ENCODE measurements at places on chromosomes 7 and 10. TPM values are rescaled to one million over a fixed set of nuclear protein-coding genes. Genes with fewer than 3 reads are reported as not detected.

- no peaks in the 10 kb centered on the region for H3K36me3 ChIP-seq
- peak overlapping the region; percentile 90 for H3K4me3 ChIP-seq
- no peak overlapping the region for H3K27ac ChIP-seq
- no peak for DNase-seq
- H3K4me1 ChIP-seq: peaks cover 38% of the 10 kb centered on the region
- H3K27me3 ChIP-seq: peaks cover 59% of the 10 kb centered on the region
Measured at GRCh38 chr7:116528008-116528789, 3.4 kb downstream of the CAV1 start.

- H3K36me3 ChIP-seq: peaks cover 8% of the 10 kb centered on the region
- no peak overlapping the region for H3K4me3 ChIP-seq
- H3K27ac ChIP-seq: no peak overlapping the region
- no peaks in the 10 kb centered on the region for H3K27me3 ChIP-seq
- peaks cover 35% of the 10 kb centered on the region for H3K4me1 ChIP-seq
Measured at GRCh38 chr7:92808006-92808405, 28.4 kb downstream of the CDK6 start.

DNA sequence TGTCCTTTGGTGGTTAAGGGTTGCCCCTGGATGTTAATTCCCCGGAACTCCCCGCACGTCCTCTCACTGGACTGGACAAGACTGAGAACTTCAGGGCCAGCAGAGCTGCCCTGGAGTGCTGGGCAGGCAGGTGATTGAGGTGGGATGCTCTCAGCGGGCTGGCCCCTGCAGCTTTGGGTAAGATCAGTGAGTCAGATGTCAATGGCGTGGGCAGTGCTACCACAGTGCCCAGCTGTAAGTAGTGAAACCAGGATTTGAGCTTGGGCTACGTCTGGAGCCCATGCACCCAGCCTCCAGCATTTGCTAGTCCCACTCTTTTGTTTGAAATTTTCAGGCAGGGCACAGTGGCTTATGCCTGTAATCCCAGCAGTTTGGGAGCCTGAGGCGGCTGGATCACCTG, 6.7 kb upstream of the SEPHS1 start:
- peaks cover 30% of the 10 kb centered on the region for H3K4me1 ChIP-seq
- H3K27me3 ChIP-seq: peaks cover 43% of the 10 kb centered on the region
- DNase-seq: no peak
- H3K36me3 ChIP-seq: no peaks in the 10 kb centered on the region
- H3K4me3 ChIP-seq: no peak overlapping the region

DNA sequence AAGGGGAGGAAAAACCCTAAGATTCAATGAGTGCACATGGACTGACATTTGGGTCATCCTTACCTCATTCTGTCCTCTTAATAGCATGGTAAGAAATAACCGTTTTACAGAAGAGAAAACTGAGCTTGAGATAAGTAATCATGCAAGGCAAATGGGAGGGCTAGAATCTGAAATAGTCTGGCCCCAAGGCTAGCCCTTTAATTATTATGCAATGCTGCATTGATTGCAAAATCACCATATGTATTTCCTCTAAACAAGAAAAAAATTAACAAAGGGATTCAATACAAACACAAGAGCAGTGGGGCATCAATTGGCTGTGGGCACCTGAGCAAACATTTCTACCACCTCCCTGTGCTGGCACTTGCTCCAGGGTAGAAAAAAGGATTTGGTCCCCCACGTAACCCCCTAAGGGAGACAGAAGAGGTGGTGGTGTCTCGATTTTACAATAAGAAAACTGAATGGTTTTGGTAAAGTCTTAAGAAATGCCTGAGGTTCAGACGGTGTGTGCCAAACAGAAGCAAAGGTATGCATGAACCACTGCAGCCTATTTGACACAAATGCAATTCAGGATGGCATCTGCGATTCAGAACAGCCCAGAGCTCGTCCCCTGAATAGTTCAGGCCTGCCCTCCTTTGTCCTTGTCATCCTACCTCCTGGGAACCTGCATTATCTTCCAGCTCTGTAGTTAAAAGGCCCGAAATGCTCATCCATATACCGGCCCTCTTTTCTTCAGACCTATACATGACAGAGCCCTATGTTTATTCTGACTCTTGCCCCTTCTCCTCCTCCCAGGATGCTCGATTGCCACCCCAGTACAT, 23.6 kb downstream of the PIP4K2A start:
- H3K4me3 ChIP-seq: no peak overlapping the region
- peaks cover 13% of the 10 kb centered on the region for H3K4me1 ChIP-seq
- DNase-seq: no peak
- peaks cover 2% of the 10 kb centered on the region for H3K36me3 ChIP-seq
- no peaks in the 10 kb centered on the region for H3K27me3 ChIP-seq

GRCh38 chr7:81648716-81649115, 121.1 kb downstream of the HGF start:
- no peak for DNase-seq
- no peak overlapping the region for H3K27ac ChIP-seq
- H3K4me3 ChIP-seq: no peak overlapping the region

- H3K4me1 ChIP-seq: peaks cover 27% of the 10 kb centered on the region
- peak overlapping the region; percentile 60 for H3K27ac ChIP-seq
- no peaks in the 10 kb centered on the region for H3K27me3 ChIP-seq
- H3K36me3 ChIP-seq: peaks cover 2% of the 10 kb centered on the region
Measured at GRCh38 chr7:152674860-152675758, 832 bp downstream of the XRCC2 start.

DNA sequence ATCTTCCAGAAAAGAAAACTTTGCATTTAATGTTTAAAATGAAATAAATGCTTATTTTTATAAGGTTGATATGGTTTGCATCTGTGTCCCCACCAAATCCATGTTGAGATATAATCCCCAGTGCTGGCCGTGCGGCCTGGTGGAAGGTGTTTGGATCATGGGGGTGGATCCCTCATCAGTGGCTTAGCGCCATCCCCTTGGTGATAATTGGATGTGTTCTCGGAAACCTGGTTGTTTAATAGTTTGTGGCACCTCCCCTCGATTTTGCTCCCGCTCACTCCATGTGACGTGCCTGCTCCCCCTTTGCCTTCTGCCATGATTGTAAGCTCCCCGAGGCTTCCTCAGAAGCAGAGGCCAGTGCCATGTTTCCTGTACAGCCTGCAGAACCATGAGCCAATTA, 2.4 kb upstream of the MTPAP start:
- H3K4me3 ChIP-seq: peak overlapping the region; percentile 73
- peaks cover 27% of the 10 kb centered on the region for H3K4me1 ChIP-seq
- H3K36me3 ChIP-seq: no peaks in the 10 kb centered on the region
- DNase-seq: no peak

DNA sequence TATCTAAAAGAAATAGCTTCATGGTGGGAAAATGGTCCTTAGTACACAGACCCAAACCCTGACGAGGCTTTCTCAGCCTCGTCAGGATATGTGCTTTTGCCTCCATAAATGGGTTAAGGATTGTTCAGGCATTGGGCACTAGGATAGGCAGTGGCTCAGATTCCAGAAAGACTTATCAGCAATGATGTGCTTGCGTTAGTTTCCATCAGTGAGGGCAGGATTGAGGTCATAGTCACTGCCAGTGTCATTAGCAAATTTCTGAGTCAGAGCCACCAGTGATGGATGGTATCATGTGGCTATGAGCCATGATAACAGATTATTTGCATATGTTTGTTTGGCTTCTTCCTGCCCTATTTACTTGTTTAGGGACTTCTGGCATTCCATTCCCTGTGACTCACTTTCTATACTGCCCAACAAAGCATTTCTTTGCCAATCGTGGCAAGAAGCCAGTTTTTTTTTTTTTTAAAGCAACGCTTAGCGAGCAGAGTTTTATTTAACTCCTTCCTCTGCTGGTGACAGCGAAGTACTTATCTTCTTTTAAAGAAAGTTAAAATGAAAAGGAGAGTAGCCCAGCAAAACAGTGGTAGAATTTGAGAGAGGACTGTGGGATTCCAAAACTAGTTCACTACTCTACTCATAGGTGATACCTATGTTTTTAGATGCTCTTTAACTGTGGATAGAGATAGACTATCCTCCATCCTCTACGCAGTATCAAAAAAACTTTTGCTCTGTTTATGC, 44.4 kb downstream of the MYPN start:
- no peak for DNase-seq
- no peak overlapping the region for H3K27ac ChIP-seq
- no peak overlapping the region for H3K4me3 ChIP-seq
- H3K36me3 ChIP-seq: no peaks in the 10 kb centered on the region

GRCh38 chr7:57821438-57822382, 371.7 kb downstream of the ZNF716 start:
- H3K27ac ChIP-seq: no peak overlapping the region
- DNase-seq: no peak
- no peaks in the 10 kb centered on the region for H3K27me3 ChIP-seq
- peaks cover 10% of the 10 kb centered on the region for H3K36me3 ChIP-seq

- H3K36me3 ChIP-seq: no peaks in the 10 kb centered on the region
- no peaks in the 10 kb centered on the region for H3K27me3 ChIP-seq
- H3K27ac ChIP-seq: no peak overlapping the region
- no peak for DNase-seq
- no peak overlapping the region for H3K4me3 ChIP-seq
Measured at GRCh38 chr10:228366-228765, 93.1 kb downstream of the ZMYND11 start.

- DNase-seq: no peak
- H3K4me1 ChIP-seq: no peaks in the 10 kb centered on the region
- no peak overlapping the region for H3K4me3 ChIP-seq
Measured at GRCh38 chr7:21981524-21981923, 35.8 kb upstream of the CDCA7L start.

GRCh38 chr10:84294766-84295447, 33.5 kb upstream of the CCSER2 start:
- H3K4me1 ChIP-seq: peaks cover 11% of the 10 kb centered on the region
- H3K27ac ChIP-seq: no peak overlapping the region
- no peak overlapping the region for H3K4me3 ChIP-seq
- H3K27me3 ChIP-seq: no peaks in the 10 kb centered on the region

DNA sequence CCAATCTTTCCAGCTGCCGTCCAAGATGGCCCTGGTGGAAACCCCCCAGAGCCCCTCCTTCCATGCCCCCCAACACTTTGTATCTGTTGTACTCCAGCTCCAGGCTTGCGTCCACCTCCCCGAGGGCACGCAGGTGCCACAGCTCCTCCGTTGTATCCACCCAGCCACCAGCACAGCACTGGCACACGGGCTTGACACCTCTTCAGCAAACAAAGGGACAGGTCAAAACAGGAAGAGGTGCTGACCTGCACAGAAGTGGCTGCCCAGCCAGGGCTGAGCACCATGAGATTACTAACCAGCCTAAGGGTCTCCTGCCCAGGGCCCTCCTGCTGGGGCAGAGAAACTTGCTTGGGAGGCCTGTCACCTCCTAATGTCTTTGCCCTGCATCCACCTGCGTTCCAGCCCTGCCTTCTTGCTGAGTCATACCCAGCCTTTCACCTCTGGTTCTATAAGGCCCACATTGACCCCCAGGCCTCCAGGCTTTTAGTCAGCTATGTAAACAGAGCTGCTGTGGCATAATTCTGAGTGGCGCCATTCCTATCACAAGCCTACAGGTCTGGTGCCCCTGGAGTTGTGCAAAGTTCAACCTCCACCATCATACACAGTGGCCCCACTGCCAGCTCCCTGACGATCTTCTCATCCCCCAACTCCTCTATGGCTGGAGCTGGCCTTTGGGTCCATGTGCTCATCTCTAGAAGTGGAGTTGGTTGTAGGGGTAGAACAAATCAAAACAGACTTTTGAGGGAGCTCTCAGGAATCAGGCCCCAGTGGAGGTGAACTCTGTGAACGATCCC, 20.9 kb downstream of the SLC29A3 start:
- H3K36me3 ChIP-seq: no peaks in the 10 kb centered on the region
- peak overlapping the region; percentile 45 for H3K27ac ChIP-seq
- H3K4me1 ChIP-seq: peaks cover 59% of the 10 kb centered on the region
- H3K4me3 ChIP-seq: no peak overlapping the region
- DNase-seq: no peak

GRCh38 chr7:155456738-155457543, 988 bp upstream of the EN2 start:
- H3K36me3 ChIP-seq: peaks cover 2% of the 10 kb centered on the region
- no peak overlapping the region for H3K27ac ChIP-seq
- H3K4me1 ChIP-seq: peaks cover 23% of the 10 kb centered on the region
- peaks cover 92% of the 10 kb centered on the region for H3K27me3 ChIP-seq

DNA sequence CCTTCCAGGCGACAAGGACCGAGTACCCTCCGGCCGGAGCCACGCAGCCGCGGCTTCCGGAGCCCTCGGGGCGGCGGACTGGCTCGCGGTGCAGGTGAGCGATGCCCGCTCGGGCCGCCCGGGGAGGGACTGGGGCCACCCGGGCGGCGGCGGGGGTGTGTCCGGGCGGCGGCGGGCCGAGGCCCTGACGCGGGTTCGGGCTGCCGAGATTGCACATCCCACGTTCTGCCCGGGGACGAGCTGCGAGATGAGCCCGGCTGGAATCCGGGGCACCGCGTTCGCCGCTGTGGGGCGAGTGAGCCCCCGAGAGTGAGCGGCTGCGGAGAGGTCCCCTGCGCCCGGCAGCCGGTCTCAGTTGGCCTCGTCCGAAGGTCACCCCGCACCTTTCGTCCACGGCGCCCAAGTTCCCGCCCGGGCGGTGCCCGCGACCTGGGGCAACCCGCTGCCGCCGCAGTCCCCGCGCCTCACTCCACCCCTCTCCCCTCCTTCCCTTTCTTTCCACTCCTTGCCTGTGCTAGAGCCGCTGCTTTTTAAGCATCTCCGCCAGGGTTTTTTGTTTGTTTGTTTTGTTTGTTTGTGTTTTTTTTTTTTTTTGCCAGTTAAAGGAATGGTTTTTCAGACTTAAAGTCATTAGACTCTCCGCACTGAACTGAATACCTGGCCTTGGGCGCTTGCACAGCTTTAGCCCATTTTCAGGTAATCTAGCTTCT, 515 bp downstream of the RALA start:
- DNase-seq: peak; percentile 3
- peaks cover 44% of the 10 kb centered on the region for H3K4me1 ChIP-seq
- peak overlapping the region; percentile 70 for H3K27ac ChIP-seq
- H3K4me3 ChIP-seq: peak overlapping the region; percentile 95

DNA sequence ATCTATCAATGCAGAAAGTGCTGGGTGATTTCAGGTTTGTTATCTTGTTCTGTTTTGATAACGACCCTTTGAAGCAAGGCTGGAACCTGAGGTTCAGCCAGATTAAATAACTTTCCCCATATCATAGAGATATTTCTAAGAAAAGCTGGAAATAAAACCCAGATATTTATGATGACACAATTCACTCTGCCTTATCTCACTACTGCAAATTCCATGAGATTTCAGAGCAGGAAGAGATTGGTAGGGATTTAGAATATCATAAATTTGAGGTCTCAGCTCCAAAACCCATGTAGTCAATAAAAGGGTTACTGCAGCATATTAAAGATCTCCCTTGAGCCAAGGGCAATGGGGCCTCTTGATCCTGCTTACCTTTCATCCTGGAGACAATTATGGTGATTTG, 692.5 kb upstream of the IGFBP3 start:
- no peak overlapping the region for H3K27ac ChIP-seq
- H3K4me3 ChIP-seq: no peak overlapping the region
- H3K4me1 ChIP-seq: no peaks in the 10 kb centered on the region
- H3K36me3 ChIP-seq: no peaks in the 10 kb centered on the region
- no peak for DNase-seq

- H3K4me1 ChIP-seq: peaks cover 24% of the 10 kb centered on the region
- H3K4me3 ChIP-seq: no peak overlapping the region
- H3K27me3 ChIP-seq: peaks cover 44% of the 10 kb centered on the region
- H3K27ac ChIP-seq: no peak overlapping the region
- DNase-seq: no peak
Measured at GRCh38 chr10:77713521-77714280, 76.1 kb upstream of the KCNMA1 start.

CALHM3 gene
- not detected for total RNA-seq

SDK1 gene
- total RNA-seq: 12.6 TPM

OR2A12 gene
- not detected for total RNA-seq

TET1 gene
- 30.0 TPM for total RNA-seq

YKT6 gene
- 97.4 TPM for total RNA-seq

CPA5 gene
- total RNA-seq: not detected
